T47D (cell line): ENCODE measurements at places on chromosomes 4 and X.
A peak's percentile ranks its signal among the peaks of the same experiment; 100 is the strongest.

- no peak for DNase-seq
Observed at GRCh38 chr4:53905276-53905940, 159.0 kb downstream of the CHIC2 start.

- no peak for DNase-seq
Observed at GRCh38 chr4:152273343-152273742, 262.5 kb downstream of the FBXW7 start.

DNA sequence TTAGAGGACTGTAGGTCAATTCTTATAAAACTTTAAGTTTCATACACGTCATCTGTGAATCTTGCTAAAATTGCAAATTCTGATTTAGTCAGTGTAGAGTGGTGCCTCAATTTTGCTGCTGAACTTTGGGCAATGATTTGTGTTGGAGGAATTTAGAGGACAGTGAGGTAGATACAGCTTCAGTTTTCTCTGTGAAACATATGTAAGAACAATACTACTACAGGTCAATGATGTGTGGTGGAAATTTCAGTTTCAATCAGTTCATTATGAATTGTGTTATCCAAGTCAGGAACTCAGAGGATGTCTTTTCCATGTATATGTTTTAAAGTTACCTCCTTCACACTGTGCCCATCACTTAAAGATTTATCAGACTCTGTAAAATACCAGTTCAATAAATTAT, 1597.8 kb upstream of the PCDH10 start:
- DNase-seq, result no peak

- DNase-seq, result no peak
Observed at GRCh38 chr4:37641352-37641751, 44.8 kb downstream of the RELL1 start.

GRCh38 chrX:41332408-41333002, 1.5 kb upstream of the DDX3X start:
- peak; percentile 72 for DNase-seq

GRCh38 chr4:10063544-10064300, 42.4 kb upstream of the SLC2A9 start:
- no peak for DNase-seq

DNA sequence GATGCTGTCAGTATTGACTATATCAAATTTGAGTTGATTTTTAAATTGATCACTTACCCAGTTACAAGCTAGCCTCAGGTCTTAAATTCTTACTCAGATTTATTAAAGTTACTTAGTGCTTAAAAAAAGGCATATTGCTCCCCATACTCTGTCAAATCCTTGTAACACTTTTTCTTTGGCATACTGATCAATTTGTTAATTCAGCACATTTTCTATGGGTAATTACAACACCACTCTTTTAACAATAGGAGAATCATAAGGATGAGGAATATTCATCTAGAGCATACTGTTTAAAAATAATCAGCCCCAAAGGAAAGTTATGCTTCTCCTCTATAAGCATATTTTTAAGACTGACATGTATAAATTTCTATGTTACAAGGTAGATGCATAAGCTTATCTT, 482.5 kb downstream of the PABPC4L start:
- no peak for DNase-seq

GRCh38 chrX:134734466-134734952, 76.2 kb upstream of the PLAC1 start:
- no peak for DNase-seq

DNA sequence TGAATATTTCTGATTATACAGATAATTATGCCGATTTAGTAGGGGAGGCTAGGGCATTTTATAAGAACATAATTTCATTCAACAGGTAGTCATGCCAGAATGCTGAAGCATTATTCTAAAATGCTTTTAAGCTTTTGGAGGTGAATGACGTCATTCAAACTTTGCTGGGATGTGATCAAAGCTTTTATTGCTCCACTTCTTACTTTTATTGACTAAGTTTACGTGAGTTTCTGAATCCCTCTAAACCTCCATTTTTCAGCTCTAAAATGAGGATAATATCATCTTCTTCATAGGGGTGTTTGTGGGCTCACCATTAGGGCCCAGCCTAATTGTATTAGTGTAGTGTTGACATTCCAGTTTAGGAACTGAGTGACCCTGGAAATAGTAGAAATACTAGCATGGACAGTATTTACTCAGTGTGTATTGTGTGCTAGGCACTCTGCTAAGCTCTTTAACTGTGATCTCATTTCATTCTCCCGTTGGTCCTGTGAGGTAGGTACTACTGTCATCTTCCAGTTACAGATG, 3.0 kb downstream of the WWC2 start:
- DNase-seq, result no peak

DNA sequence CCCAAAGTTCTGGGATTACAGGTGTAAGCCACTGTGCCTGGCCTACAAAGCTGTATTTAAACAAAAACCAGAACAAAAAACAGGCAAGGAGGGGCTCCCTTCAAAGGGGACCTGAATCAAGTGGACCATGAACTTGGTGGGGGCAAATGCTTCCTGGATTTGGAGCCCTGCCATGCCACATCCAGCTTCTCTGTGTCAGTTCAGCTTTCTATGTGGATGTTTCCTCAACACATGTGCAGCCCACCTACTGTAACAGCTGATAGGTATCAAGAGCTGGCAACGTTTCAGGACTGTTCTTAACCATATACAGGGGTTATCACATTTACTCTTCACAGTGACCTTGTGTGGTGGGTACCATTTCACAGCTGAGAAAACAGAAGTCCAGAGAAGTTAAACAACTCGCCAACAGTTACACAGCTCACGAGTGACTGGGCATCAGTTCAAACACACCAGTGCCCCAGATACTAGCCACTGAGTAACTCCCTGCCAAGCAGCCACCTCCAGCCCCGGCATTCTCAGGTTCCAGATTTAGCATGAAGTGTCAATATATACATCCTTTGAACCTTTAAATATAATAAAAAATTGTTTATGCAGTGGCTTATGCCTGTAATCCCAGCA, 7.5 kb downstream of the GPR143 start:
- DNase-seq, result no peak

- no peak for DNase-seq
Observed at GRCh38 chr4:68338625-68339024, 11.3 kb downstream of the YTHDC1 start.

- no peak for DNase-seq
Observed at GRCh38 chrX:120125444-120125843, 9.7 kb upstream of the RHOXF1 start.

DNA sequence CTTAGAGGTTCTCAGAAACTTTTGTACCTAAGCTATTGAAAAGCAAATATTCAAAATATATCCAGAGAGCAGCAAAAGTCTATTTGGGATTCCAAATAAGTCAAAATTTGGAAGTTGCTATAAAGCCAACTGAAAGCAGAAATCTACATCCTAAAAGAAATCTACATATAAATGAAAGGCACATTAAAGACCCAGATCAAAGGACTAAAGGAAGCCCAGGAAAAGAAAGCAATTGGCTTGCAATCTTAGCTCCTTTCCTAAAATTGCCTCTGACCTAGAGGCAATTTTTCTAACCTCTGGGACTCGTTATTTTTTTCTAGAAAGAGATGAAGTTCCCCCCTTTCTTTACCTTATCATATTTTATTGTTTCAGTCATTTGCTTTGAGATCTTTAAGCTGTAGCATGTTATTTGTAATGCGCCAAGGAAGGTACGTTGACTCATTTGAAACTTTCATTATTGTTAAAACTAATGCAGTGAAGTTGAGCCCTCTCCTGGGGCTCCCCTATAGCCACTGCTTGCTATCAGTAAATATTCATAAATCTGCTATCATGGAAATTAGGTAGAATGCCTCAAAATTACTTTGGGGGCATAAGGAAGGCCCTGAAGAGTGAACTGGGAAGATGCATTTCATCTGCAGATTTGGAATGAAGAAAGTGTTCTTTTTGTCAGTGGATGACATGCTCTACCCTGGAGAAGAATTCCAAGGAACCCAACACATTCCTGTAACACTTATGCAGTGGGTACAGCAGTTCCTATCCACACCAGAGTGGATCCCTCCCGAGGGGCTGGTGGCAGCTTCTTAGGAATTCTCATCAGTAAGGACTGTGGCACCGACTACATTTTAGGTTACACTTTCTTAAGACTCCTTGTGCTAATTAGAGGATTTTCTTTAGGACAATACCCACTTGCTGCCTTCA, 177.8 kb upstream of the IGFBP7 start:
- no peak for DNase-seq

DNA sequence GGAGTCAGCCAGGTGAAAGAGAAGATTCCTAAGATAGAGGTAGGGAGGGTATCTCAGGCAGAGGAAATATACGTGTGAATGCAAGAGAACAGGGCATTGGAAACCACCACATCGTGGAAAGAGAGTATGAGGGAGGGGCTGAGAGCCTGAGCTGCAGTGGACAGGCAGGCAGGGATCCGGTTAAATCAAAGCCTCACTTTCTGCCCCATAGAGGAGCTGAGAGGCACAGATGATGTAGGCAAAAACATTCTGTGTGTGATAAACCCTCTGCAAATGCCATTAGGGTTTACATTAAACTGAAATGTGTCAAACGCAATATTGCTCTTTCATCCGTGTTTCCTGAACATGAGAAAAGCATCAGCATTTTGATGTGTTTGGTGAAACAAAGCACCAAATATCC, 298.1 kb upstream of the TAPT1 start:
- DNase-seq, result no peak

- DNase-seq, result no peak
Observed at GRCh38 chr4:83731609-83732008, 195.7 kb downstream of the GPAT3 start.

DNA sequence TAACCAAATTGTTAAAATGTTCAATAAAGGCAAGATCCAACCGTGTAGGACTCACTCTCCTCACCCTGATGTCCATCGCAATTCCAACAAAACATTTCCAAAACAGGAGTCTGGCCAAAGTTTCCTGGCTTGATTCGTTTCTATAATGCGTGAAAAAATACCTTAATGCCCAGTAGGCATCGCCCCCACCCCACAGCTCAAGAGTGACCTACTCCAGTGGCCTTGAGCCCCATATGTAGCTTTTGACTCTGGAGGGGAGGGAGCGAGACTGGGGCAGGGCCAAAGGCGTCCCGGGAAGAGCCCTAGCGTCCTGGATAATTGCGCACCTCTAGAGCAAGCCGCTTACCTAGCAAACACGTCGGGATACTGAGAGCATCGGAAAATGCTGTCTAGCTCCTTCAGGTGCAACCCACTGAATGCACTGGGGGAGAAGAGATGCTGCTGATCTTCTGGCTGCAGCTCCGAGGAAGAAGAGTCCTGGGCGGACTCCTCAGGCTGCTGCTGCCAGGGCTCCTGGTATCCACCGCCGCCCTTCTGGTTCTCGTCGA, 55.6 kb upstream of the NKAP start:
- DNase-seq, result no peak

DNA sequence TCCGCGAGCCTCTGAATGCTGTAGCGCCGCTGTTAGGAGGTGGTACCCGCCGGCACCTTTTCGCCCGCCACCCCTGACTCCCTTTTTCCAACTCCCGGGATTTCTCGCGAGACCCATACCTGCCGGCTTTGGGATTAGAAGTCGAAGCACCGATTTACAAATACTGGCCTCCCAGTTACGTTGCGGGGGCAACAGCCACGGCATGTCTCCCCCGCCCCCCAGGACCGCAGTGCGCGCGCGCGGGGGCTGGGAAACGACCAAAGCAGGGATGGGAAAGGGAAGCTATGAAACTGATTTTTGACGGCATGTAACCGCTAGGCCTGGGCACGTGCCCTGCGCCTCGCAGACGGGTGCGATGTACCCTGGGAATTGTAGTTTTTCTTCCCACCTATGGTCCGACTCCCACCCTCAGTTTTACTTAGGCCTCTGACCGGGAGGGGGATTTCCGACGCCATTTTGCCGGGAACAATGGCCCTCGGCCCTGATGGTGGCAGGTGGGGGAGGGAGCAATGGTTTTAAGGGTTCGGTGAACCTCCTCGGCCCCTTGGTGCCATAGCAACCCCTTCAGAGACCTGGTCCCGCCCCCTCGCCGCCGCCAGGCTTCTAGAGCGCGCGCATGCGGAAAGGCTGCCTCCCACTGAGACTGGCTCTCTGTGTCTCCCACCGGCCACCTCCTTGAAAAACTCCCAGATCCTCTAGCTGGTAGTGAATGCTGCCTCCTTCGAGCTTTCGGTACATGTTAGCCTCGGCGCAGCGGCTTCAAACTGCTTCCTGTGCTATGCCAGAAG, 772 bp upstream of the WNK3 start:
- DNase-seq, result no peak

GRCh38 chr4:5776510-5776909, 65.5 kb downstream of the EVC start:
- no peak for DNase-seq

GRCh38 chr4:75630937-75631329, 605 bp upstream of the CDKL2 start:
- no peak for DNase-seq

DNA sequence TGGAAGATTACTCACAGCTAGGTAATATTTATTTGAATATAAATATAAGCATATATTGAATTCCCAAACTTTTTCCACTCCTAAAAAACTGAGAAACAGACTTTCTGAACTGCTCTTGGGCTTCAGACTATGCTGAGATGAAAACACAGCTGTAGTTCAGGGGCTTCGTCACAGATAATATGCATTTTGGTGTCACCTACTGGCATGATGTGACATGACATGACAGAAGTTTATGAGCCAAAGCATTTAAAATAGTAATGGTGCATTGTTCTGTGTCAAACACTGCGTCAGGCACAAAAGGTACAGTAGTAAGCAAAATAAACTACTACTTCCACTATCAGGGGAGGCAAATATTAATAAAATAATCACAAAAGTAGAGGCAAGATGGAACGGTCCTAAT, 171.3 kb downstream of the BTC start:
- peak; percentile 80 for DNase-seq

DNA sequence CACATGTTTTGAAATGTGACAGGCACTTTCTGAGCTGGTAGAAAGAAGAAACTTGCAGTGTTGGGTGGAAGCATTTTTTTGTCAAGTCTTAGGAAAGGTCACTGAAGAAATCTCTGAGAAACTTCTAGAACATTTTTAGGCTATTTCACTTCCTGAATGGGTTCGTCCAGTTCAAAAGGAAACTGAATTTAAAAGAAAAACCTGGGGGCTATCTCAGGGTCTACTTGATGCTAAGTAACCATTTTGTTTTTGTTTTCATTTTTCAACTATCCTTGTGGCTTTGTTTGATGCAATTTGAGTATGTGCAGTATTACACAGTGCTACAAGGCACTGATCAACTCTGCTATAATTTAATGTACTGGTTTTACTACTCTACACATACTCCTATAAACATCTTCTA, 34.0 kb upstream of the AMOT start:
- no peak for DNase-seq

GRCh38 chrX:110046001-110046400, 43.1 kb downstream of the TMEM164 start:
- DNase-seq, result peak; percentile 2

DNA sequence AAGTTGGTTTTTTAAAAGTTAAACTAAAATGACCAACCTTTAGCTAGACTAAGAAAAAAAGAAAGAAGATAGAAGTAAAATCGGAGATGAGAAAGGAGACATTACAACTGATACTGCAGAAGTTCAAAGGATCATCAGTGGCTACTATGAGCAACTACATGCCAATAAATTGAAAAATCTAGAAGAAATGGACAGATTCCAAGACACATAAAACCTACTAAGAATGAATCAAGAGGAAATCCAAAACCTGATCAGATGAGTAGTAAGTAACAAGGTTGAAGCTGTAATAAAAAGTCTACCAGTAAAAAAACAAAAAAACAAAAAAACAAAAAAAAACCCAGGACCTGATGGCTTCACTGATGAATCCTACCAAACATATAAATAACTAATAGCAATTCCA, 16.1 kb downstream of the IQCM start:
- no peak for DNase-seq

- DNase-seq, result no peak
Observed at GRCh38 chr4:26023203-26023972, 109.4 kb downstream of the SMIM20 start.

GRCh38 chr4:40516651-40517050, 113.0 kb downstream of the RBM47 start:
- DNase-seq, result no peak
